GM12891 (cell line): ENCODE measurements at places on chromosomes 11 and 22.

- DNase-seq = no peak
These were observed 8.2 kb downstream of the ZBED4 start for GRCh38 chr22:49861642-49862495.

DNA sequence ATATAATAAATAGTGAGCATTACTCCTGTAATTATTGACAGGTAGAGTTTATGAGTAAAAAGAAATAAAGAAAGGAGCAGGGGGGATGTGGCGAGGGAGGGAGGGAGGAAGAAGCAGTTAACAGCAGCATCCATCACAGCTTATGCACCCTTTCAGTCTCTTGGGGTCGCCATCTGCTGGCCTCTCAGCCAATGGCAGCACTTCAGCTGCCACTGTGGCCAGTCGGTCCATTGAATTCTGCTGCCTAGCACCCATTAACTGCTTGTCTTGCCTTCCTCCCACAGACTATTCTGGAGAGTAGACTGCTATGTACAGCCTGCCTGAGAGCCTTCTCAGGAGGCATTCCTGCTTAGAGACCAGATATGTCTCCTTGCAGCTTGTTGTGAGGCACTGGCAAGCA is 388.3 kb downstream of the TENM4 start:
- no peak for DNase-seq

DNA sequence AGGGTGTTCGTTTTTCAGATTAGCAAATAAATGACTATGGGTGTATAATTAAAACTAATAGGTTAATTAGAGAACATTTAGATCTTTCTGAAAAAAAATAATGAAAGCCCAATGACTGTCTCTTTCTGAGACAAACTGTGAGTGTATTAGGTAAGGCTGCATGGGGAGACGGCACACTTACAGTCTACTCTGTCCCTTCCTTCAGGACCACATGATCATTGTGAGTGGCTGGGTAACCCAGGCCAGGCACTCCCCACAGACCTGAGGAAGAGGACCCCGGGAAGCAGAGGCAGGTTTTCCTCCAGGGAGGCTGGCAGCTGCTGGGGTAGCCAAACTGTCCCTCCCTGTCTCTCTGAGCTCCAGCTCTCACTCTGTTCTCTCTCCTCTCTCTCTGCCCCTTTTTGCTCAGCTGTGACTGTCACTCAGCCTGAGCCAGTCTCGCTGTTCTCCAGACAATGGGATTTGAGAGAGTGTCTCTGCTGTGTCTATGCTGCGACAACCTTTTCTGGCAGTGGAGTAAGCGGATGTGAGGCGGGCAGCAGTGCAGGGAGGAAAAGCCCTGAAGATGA is 83.1 kb upstream of the NCAM1 start:
- no peak for DNase-seq

DNA sequence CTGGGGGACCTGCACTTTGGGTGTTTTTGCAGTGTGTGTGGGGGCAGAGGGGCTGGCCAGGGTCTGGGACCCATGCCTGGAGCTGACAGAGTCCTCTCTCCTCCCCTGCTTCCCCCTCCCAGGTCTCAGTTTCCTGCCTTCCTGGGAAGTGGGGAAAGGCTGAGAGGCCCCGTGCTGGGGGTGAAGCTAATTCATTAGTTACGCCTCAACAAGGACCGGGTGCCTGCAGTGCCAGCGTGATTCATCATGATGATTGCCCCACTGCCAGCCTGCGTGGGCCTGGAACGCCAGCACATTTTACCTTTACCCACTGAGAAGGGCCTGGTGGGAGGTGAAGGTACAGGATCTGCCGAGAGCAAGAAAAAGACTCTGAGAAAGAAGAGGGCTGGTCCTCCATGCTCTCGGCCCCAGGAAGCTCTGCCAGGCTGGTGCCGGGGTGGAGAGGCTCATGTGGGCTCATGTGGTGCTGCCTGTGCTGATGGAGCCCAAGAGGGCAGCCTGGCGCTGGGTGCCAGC is 2.9 kb upstream of the LRRC10B start:
- DNase-seq = no peak

GRCh38 chr11:41781441-41781840 is 322.0 kb upstream of the LRRC4C start:
- no peak for DNase-seq

DNA sequence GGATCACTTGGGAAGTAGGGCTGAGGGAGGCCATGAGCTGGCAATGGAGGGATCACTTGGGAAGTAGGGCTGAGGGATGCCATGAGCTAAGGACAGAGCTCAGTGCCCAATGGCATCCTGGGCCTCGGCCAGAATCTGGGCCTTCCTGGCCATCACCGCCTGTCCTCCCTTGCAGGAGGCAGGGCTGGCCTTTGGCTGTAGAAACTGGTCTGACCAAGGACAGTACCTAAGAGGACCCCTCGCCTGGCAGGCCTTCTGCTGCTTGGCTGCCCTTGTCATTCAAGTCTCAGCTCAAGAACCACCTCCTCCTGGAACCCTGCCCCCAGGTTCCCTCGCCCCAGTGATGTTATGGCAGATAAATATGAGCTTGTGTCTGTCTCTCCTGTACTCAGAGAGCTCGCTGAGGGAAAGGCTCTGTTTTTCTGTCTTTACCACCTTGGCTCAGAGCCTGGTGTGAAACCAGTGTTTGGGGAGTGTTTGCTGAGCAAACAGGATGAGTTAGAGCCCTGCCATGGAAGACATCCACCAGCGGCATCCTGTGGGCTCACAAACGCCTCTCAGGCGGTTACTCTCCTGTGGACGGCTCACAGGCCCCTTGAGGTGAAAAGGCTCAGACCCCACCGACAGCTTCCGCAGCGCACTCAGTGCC is 19.3 kb upstream of the RASL10A start:
- DNase-seq = no peak

DNA sequence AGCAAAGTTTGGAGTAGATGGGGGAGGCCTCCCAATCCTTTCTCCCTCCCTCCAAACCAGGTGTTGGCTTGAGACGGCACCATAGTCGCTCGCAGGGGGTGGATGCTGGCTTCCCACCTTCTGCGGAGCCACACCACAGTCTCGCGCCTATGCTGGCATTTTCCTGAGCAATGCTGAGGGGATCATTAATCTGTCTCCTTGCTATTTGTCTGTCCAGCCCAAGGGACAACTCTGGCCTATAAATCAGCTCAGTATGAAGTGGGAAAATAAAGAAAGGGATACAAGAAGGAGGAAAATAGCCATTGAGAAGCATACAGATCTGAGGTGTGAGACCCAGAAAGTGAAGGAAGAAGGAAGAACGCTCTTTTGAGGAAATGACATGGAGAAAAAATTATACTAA is 53.5 kb upstream of the CADM1 start:
- no peak for DNase-seq
